ENCODE measurements at places on chromosomes 12 and 14.
A peak's percentile ranks its signal among the peaks of the same experiment; 100 is the strongest.

DNA sequence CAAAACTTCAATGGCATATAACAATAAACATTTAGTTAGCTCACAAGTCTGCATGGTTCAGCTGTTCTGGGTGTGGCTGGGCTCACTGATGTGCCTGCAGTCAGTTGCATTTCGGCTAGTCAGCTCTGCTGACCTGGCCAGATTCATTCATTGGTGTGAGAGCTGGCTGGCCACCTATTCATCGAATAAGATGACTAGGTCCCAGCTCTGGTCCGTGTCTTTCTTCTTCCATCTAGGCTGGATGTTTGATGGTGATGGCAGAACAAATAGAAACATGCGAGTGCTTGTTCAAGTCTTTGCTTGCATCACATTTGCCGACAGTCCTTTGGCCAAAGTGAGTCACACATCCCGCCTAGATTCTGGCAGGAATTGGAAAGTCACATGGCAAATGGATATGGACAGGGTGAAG is 203.3 kb upstream of the CRY1 start:
- DNase-seq = no peak

- no peak for DNase-seq
Measured at GRCh38 chr12:108751821-108752220, 20.5 kb upstream of the CORO1C start.

GRCh38 chr14:60632777-60633176 is 16.5 kb downstream of the SIX1 start:
- DNase-seq = peak; percentile 30

- no peak for DNase-seq
Measured at GRCh38 chr14:36870776-36871175, 209.1 kb downstream of the PAX9 start.

DNA sequence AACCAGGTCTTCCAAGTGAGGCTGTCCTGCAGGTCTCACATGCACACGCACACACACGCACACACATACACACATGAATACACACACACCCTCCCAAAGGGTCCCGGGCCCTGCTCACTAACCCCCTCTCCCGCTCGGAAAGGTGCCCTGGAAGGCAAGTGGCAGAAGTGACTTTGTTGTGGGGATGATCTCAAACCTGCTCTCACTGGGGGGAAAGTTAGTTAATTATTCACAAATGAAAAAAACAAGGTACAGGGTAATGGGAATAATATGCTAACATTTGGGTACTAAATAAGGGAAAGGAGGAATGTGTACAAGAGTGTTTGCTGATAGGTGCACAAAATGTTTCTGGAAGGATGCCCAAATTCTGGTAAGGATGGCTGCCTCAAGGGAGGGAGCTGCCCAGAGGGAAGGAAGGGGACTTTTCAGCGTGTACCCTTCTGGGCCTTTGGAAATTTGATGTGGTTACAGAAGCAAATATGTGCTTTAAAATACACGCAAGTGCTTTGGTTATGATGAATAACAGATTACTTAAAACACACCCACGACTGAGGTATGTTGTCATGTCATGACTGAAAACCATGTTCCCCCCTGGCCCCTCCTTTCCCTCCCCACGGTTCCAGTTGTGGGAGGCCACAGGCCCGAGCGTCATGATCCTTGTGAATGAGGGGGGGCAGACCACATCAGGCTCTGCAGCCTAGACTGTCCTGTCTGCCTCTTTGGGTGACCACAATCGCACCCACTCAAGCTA is 43.3 kb upstream of the PLEKHG6 start:
- DNase-seq = no peak
